ENCODE measurements at places on chromosomes 7 and 10.
A peak's percentile ranks its signal among the peaks of the same experiment; 100 is the strongest.

DNA sequence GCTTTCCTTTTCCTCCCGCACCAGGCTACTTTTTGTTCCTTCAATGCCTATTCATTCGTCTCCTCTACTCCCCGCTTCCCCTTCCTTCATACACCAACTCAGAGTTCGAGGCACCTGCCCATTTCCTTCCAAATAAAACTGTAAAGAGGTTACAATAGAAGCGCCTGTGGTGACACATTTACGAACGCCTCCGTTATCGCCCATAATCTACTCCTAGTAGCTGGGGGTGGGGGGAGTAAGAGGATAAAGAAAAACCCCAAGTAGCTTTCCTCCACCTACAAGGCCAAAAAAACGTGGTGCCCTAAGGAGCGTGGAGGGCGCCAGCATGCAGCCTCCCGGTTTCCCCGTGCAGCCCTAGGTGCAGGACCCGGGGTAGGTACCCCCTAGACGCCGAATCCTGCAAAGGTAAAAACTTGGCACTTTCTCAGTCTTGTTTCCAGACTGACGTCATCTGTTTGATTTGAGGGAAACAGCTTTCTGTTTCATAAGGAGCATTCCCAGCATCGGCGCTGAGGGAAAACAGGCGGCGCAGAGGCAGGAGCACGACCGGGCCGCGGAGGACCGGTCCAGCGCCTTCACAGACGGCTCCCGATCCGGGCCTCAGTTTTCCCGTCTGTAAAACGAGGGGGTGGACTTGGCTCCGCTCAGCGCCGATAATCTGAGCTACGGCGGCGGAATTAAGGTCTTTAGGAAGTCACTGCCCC, 922 bp downstream of the PPA1 start:
- DNase-seq = no peak

DNA sequence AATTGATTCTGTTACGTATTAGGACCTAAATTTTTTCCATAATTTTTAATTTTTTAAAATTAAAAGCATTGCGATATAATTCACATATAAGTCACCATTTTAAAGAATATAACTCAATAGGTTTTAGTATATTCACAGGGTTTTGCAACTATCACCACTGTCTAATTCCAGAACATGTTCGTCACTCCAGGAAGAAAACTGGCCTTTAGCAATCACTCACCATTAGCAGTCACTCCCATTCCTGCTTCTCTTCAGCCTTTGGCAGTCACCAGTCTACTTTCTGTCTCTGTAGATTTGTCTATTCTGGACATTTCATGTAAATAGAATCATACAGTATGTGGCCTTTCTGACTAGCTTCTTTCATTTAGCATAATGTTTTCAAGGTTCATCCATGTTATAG, 176.5 kb downstream of the EXOC4 start:
- DNase-seq = no peak

DNA sequence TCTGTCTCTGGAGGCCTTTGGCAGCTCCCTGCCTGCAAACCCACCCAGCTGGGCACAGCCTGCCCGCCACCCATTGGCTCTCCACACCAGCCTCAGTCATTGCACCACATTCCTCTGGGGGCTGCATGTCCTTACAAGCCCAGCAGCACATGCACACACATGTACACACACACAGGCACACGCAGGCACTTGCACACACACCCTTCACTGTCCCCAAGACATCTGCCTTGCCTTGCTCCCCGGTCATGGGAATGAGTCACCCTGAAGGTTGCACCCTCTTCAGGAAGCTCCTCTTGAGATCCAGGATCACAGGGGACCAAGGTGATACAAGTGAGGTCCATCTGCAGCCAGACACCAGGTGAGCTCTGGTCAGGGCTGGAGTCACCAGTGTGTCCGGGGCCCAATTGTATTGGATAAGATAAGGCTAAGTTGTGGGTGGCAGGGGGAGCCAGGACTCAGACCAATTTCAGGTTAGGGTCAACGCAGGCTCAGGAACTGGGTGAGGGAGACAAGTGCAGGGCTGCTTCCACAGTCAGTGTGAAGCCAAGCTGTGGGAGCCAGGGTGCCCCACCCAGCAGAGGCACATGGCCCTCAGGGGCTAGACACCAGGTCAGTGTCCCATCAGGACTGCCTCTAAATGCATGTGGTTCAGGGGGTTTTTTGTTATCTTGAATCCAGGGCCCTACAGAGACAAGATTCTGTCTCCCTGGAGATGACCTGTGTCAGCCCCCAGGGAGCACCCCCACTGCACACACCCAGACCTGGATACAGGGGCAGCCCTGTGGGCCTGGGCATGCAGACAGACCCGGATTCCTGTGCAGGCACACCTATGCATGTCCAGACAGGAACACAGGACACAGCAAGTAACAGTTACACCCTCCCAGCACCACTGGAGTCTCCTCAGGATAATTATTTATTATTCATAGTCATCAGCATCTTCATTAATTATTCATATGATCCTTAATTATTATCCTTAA, 33.8 kb downstream of the KCNH2 start:
- DNase-seq = no peak

- no peak for DNase-seq
Measured at GRCh38 chr10:17673471-17674061, 29.6 kb downstream of the STAM start.

DNA sequence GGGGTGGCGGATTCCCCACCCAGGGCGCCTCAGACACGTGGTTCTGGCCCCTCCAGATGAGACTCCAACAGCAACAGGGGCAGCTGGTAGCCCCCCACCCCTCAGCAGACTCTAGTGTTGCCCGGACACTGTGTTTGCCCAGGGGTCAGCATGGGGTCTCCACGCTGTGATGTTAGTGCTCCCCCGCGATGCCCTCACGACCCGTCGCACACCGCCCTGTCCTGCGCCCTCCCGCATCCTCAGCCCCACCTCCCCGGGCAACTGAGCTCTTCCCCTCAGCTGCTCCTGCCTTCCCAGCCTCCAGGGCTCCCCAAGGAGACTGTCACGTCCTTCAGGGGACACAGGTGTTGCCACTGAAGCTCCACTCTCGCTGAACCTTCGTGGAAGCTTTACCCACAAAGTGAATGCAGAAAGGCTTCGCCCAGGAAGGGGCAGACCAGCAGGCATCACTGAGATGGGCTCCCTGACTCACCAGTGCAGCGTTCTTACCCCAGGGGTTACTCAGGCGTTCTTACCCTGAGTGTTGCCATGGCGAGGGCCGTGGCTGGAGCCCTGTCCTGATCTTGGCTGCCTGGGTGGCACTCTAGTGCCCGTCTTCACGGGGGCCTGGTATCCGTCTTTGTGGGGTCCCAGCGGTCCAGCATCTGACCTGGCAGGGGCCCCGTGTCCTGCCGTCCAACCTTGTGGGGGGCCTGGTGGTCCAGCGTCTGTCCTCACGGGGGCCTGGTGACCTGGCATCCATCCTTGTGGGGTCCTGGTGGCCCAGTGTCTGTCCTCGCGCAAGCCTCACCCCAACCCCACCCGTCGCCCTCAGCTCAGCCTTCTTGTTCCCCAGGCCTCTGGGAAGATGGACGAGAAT, 14.6 kb downstream of the DPYSL4 start:
- DNase-seq = no peak

- DNase-seq = no peak
Measured at GRCh38 chr10:128025437-128025836, 100.8 kb downstream of the MKI67 start.

- no peak for DNase-seq
Measured at GRCh38 chr7:22700559-22701002, 26.4 kb upstream of the IL6 start.

DNA sequence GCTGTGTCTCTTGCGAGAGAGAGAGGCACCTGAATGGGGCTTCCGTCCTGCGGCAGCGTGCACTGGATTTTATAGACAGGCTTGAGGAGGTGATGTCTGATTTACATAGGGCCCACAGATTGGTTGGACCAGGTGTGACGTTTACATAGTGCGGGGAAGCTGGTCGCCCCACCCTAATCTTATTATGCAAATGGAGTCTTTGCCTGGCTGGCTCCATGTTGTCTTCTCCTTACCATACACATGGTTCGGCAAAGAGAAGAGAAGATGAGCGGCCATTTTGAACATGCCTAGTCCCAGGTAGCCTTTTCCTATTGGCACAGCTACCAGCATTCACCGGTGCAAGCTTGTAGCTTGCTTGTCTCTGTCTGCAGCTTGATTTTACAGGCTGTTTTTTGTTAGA, 238.5 kb upstream of the GALNT17 start:
- no peak for DNase-seq

GRCh38 chr10:35638101-35638500, 4.0 kb downstream of the FZD8 start:
- no peak for DNase-seq

GRCh38 chr7:142883145-142883544, 2.4 kb downstream of the TRPV6 start:
- no peak for DNase-seq

GRCh38 chr7:111006040-111006439, 84.9 kb upstream of the LRRN3 start:
- DNase-seq = no peak

DNA sequence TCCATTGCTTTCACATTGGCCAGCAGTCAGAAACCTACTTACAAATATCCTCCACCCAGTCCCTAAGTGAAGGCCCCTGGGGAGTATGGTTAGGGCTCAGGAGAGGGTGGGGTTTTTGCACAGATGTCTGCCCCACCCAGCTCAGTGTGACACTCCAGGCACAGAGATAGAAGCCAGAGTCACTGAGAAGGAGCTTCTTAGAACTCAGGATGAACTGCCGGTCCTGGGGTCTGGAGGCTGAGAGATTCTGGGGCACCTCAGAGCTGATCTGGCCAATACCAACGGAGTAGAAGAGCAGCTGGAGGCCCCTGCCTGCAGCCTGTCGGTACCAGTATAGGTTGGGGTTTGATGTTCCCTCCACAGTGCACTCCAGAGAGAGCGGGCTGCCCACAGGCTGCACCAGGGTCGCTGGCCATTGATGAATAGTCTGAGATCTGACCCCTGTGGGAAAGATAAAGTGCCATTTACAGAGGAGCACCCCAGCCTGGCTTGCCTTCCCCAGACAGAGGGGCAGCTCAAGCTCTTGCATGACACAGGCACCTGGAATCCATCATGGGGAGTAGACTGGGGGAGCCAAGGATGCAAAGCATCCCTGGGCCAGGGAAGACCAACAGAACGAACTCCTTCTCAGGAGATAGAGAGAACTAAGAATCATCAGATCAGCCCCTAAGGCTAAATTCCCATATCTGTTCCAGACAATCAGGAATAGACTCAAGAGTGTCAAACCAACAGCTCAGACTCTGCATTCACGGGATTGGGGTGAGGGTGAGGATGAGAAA, 41.9 kb downstream of the PRSS2 start:
- no peak for DNase-seq

DNA sequence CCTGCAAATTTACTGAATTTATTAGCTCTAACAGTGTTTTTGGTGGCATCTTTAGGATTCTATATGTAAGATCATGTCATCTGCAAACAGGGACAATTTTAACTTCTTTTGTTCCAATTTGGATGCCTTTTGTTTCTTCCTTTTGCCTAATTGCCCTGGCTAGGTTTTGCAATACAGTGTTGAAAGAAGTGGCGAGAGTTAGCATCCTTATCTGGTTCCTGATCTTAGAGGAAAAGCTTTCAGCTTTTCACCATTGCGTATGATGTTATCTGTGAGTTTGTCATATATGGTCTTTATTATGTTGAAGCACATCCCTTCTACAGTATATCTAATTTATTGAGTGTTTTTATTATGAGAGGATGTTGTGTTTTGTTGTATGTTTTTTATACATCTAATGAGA, 301.4 kb downstream of the PTPRN2 start:
- no peak for DNase-seq

DNA sequence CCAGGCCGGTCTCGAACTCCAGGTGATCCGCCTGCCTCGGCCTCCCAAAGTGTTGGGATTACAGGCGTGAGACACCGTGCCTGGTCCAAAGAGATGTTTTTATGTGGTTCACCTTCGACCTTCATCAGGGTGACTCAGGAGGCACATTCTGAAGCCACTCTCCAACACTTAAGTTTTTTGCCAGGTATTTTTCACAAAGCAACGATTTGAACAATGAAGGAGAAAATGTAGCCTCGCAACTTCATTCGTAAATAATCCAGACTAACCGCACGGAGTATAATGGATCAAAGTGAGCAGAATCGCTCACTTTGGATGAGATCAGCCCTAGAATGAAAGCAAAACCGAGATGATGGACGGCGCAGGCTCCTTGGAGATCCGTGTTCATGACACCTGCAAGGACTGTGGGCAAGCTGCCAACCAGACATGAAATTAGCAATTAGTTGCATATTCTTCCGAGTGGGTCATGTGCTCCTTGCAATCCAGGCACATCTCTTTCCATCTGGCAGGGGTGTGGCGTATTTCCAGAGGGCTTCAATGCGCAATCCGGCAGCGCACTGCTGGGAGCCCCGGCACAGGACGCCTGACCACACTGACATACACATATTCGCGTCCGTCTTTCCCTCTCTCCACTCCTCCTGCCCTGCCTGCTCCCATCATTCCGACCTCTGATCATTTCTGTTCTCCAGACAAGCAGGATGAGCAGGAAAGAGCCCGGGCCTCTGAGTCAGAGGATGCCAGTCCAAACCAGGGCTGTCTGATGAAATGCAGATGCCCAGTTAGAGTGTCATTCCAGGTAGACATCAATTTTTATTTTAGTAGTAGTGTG, 148.4 kb downstream of the KLF6 start:
- DNase-seq = no peak

DNA sequence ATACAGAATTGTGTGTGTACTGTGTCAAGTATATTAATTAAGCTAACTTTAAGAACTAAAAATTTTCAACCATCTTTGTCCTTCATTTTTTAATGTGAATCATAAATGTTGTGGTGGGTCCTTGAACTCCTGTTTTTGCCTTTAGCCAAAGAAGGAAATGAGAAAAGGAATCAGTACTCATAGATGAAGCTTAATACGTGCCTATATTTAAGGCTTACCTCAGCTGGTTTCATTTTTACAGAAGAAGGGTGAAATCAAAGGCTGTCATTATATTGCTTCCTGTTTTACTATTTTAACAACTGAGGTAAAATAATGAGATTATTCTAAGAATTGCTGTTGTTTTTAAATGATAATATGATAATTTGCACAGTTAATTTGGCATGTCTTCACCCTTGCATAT, 6.3 kb upstream of the SNX13 start:
- DNase-seq = no peak

DNA sequence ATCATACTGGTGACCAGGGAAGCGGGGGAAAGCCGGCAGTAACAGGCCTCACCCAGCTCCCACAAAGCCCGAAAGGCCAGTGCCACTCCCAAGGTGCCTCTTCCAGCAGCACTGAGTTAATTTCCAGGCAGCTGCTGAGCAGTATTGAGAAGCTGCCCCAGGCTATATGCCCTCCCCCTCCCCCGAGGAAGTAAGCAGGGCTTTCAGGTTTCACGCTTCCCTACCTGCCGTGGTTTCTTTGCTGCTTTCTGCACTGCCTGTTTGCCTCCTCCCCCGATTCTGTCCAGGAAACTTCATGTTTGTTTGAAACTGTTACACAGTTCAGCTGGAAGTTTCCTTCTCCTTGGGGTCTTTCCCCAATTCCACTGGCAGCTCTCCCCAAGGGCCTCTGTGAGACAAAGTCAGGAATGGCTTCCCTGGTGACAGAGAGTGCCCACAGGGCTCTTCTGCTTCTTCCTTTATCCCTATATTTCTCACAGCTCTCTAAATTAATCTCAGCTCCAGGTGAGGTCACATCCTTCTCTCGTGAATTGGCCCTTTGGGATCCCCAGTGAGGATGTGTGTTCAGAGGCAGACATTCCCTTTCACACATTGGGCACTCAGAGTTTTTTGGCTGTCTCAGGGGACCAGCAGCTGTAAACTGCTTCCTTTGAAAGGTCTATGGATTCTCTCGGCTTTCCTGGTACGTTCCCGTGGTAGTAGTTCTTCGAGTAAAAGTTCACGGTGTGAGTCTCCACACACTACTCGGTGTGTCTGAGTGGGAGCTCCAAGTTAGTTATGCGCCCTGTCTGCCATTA, 19.4 kb downstream of the C1GALT1 start:
- DNase-seq = peak; percentile 11

Measured in stimulated activated CD8-positive, alpha-beta memory T cell treated with anti-CD3 and anti-CD28 coated beads, Interleukin-2, amount 100 ng/mL, for 1 hour (primary cell).